Thyroid gland (tissue), 4 donors: ENCODE measurements at places on chromosomes 5 and 9.

GRCh38 chr9:20197976-20198685, 409.3 kb upstream of the SLC24A2 start:
- no peak for DNase-seq

DNA sequence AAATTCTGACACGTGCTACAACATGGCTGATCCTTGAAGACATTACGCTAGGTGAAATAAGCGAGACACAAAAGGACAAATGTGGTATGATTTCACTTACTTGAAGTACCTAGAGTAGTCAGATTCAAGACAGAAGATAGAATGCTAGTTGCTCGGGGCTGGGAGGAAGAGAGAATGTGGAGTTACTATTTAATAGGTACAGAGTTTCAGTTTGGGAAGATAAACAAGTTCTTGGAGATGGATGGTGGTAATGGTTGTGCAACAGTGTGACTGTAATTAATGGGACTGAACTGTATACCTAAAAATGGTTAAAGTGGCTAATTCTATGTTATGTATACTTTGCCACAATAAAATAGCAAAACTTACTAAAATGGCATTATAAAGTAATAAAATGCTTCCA, 34.4 kb downstream of the PAM start:
- no peak for DNase-seq

GRCh38 chr9:21294364-21294774, 10.7 kb downstream of the IFNA5 start:
- no peak for DNase-seq

- DNase-seq, result no peak
These were observed 30.1 kb upstream of the ZBED3 start for GRCh38 chr5:77117161-77117560.

GRCh38 chr5:150242251-150242894, 47.2 kb downstream of the CAMK2A start:
- DNase-seq, result no peak

GRCh38 chr9:132744881-132745755, 74.9 kb downstream of the GTF3C4 start:
- DNase-seq, result no peak
